NCI-H2081 (cell line): ENCODE measurements at places on chromosomes 4 and X.

GRCh38 chr4:171765514-171765913 is 47.7 kb upstream of the GALNTL6 start:
- no peak for DNase-seq

DNA sequence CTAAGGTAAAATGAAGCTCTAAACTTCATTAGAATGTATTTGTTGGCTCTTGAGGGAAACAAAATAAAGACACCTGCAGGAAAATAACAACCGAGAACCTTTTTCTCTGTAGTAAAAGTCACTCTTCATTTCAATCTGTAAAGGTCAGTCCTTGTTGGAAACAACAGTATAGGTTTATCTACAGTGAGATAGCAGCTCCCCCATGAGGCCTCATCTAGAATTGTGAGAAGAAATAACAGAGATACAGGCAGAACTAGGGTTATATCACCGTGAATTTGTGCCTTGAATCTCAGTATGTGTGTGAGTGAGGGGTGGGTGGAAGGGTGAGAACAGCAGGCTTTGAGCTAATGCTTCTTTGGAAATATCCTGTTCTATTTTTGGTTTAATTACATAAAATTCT is 107.8 kb upstream of the FMR1 start:
- no peak for DNase-seq

- no peak for DNase-seq
Observed at GRCh38 chr4:88583631-88584470, 8.4 kb upstream of the HERC3 start.

GRCh38 chr4:83362492-83363329 is 28.1 kb upstream of the HPSE start:
- peak; percentile 61 for DNase-seq

DNA sequence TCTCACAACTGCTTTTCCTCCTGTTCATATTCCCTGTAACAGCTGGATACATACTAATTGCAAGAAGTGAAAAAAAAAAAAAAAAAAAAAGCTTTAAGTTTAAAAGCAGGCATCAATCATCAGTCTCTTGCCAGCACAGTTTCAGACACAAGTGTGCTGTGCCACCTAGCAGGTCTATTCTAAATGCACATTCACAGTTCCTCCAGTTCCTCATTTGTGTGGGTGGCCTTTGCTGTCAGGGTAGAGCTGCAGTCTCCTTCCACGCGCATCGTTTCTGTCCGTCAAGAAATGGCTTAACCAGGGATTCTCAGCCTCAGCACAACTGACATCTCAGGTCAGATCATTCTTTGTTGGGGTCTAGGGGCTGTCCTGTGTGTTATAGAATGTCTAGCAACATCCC is 61.6 kb downstream of the SCML1 start:
- DNase-seq: no peak
